ENCODE measurements at places on chromosomes 4 and X.

- no peak for DNase-seq
These were observed 40.0 kb upstream of the APLN start for GRCh38 chrX:129694805-129695204.

- DNase-seq = no peak
These were observed 32.9 kb upstream of the SPRY1 start for GRCh38 chr4:123363729-123364128.

DNA sequence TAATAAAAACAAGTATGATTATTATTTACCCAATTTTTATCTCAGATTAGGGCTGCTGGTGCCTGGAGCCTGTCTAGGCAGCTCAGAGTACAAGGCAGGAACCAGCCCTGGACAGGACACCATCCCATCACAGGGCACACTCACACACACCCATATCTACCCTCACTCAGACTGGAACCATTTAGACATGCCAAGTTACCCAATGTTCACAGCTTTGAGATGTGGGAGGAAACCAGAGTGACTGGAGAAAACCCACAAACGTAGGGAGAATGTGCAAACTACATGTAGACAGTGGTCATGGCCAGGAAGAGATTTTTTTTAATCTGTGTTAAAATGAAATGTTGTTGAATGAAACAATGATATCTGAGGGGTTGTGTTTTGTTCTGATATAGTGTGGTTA lies 35.7 kb upstream of the ADGRA3 start:
- DNase-seq = no peak

DNA sequence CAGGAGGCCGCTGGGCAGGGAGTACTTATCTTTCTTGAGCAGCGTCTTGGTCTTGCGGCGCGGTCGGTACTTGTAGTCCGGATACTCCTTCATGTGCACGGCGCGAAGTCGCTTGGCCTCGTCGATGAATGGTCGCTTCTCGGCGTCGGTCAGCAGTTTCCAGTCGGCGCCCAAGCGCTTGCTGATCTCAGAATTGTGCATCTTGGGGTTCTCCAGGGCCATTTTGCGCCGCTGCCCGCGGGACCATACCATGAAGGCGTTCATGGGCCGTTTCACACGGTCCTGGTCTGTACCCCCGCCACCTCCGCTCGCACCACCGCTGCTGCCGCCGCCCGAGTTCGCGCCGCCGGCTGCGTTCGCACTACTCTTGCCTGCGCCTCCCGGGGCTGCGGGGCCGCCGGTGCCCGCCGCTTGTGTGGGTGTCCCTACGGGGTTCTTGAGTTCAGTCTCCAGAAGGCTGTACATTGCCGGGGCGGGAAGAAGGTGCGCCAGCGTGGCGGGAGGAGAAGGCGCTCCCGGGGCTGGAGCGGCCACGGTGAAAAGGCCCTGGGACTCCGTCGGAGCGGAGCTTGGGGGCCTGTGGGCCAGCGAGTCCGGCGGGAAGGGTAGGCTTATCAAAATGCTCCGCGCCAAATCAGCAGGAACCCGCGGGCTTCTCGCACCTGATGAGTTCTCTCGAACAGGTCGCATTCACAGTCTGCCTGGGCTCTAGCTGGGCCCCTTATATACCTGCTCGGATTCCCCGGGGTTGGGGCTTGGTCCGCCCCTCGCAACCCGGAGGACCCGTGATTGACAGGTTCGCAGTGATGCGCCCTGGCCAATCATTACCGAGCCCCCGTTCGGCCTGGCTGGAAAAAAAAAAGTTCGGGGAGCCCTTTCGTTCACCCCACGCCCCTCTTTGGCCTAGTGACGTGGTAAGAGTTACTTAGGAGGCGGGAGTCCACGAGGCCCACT lies at the start of gene SOX3:
Gene SOX3 (minus strand): TSS at position 699 of the 954 bp plus-strand sequence. CDS start 9 bp downstream, at position 690.
- DNase-seq = no peak

DNA sequence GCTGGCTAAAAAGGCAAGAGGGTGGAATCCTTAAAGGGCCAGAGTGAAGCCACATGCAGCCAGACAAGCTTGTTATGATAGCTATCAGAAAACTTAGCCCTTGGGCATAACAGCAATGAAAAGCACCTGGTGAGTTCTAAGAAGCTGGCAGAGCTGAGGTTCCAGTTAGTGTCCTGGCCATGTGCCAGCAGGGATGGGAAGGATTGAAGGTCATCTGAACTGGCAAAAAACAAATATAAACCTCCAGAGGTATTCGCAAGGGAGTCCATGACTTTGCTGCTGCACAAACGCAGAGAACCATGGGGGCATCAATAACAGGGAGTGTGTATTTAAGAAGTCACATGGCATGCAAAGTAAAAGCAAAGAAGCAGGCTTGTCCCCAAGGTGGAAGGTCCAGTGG lies 208.9 kb downstream of the FAM47A start:
- no peak for DNase-seq

DNA sequence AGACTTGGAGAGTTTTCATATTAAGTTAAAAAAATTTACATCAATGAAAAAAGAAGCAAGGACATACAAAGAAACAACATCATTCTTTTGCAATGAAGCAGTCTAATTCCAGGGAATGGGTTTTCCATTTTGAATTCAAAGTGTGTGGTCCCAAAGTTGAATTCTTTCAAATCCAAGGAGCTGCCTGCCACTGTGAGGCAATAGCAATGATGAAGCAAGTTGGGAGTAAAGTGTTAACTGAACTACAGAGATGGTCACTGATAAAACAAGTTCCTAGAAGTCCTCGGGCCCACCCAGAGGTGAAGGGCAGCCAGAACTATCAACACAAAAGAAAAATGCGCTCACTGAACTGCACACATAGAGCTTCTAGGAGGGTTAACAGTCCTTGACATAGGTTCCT lies 115.9 kb downstream of the RAB28 start:
- DNase-seq = no peak

DNA sequence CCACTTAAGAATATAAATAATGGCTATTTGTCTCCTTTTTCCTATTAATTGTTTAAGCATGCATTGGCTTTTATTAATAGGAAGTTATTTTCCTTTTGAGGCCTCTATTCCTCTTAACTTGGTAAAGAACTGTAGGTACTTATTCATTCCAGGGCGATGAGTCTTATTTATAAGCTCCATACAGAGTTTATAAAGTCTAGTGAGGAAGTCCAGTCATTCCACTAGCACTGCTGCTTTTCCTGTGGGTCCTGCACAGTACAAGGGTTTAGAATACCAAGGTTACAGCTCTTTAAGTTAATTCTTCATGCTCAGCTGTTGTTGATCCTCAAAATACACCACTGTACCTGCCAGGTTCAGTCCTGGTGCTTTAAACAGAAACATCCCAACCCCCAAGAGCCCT lies 28.5 kb upstream of the WNK3 start:
- no peak for DNase-seq

GRCh38 chr4:42824278-42824977 lies 68.1 kb upstream of the GRXCR1 start:
- DNase-seq = no peak

GRCh38 chr4:177376024-177376423 lies 66.2 kb downstream of the AGA start:
- no peak for DNase-seq

GRCh38 chr4:152819026-152819645 lies 39.4 kb downstream of the ARFIP1 start:
- DNase-seq = no peak

- no peak for DNase-seq
These were observed 50.3 kb downstream of the STPG2 start for GRCh38 chr4:98092833-98093439.

- no peak for DNase-seq
These were observed 99.8 kb downstream of the TRAPPC11 start for GRCh38 chr4:183758758-183759447.

DNA sequence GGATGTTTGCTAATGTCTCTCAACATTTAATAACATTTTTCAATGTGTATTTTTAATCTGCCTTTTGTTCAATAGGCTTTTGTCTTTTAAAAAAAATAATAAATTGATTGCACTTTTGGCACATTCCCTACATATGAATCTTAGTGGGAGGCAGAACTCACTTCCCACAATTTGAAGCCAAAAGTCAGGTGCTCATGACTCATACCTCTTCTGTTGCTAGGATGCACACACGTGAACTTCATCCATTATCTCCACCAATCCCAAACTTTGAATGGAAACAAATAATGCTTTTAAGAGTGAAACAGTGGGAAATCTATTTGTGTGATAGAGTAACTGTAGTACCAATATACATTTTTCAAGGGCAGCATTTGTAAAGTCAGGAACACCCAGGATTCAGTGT lies 260.5 kb downstream of the IQCM start:
- DNase-seq = no peak

GRCh38 chr4:33536898-33537297 lies 2707.4 kb downstream of the ARAP2 start:
- DNase-seq = no peak

DNA sequence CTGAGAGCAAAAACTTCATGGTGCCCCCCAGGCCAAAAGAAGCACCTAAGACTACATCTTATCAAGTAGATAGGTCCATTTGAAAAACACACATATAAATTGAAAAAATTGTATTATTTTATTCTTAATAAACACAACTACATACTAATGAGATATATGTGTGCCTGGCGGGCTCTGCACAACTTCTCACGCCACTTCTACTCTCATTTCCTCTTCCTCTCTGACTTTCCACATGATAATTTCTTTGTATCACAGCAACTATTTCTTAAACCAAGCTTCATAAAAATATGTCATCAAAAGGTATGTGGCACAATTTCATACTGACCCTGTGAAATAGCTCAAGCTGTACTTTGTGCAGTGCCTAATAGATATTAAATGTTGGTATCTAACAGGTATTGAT lies 10.7 kb upstream of the NPY2R start:
- DNase-seq = no peak

DNA sequence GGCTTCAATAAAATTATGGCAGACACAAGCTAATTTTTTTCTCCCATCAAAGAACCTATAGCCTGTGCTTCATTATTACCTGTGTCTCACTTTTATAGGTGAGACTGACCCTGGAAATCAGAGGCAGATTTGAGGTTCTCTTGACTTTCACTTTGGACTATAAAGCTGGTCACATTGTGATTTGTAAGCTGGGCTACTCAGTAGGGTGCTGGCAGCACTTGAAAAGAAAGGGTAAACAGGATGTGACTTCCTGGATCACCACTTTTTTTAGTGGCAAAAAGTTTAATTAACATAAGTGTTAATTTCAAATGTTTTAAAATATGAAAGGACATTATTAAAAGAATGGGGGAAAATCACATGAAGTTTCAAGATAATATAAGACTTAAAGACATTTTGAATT lies 50.6 kb upstream of the GATB start:
- no peak for DNase-seq

DNA sequence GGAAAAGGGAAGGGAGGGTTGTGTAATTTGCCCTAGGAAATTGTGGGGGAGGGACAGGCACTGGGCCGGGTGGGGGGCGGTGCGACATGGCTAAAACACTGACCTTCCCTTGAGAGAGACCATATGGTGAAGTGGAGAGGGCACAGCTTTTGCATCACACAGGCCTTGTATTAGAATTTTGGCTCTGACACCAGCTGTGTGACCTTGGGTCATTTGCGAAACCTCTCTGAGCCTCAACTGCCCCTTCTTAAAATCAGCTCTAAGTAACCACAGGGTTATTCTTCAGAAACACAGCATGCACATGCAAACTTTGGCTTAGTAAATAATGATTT lies 25.8 kb downstream of the PDGFRA start:
- no peak for DNase-seq

- no peak for DNase-seq
These were observed 50.1 kb downstream of the CENPVL3 start for GRCh38 chrX:51568586-51568985.

Measured in KBM-7 (cell line).